Activated naive CD4-positive, alpha-beta T cell treated with anti-CD3 and anti-CD28 coated beads, Interleukin-2, amount 50 U/mL, for 16 hours (primary cell): ENCODE measurements at places on chromosomes 6 and 20.

DNA sequence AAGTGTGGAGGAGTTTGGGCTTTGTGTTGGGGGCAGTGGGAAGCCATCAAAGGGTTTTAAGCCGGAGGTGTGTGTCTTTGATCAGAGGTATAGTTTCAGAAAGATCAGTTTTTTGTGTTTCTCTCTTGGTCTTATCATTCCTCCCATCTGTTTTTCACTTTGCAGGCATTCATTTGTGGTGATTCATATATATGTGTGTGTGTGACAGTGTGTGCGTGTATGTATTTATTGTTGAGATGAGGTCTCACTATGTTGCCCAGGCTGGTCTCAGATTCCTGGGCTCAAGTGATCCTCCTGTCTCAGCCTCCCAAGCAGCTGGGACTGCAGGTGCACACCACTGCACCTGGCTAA is 11.1 kb upstream of the SERINC3 start:
- DNase-seq = peak; percentile 21

- no peak for DNase-seq
Observed at GRCh38 chr6:36829919-36830544, 9.2 kb downstream of the CPNE5 start.

GRCh38 chr6:44312901-44313788 is at the start of gene AARS2:
Gene AARS2 (minus strand): TSS chr6:44313347. CDS start chr6:44313323, 24 bp downstream.
- peak; percentile 93 for DNase-seq

DNA sequence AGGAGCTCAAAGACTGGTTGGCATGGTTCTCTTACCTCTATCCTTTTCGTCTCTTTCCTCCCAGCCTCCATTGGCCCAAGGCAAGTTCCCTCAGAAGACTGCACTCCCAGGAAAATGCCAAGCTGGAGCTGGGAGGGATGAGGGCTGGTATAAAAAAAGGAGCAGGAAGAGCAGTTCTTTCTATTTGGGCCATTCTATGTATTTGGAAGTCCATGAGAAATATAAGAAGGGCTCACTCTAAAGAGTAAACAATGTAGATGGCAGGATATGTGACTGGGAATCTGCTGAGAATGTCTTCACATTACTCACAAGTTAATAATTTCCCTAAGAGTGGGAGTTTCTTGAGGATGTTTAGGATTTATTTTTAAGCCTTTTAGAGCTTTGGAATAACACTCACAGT is 36.6 kb upstream of the ADTRP start:
- no peak for DNase-seq

DNA sequence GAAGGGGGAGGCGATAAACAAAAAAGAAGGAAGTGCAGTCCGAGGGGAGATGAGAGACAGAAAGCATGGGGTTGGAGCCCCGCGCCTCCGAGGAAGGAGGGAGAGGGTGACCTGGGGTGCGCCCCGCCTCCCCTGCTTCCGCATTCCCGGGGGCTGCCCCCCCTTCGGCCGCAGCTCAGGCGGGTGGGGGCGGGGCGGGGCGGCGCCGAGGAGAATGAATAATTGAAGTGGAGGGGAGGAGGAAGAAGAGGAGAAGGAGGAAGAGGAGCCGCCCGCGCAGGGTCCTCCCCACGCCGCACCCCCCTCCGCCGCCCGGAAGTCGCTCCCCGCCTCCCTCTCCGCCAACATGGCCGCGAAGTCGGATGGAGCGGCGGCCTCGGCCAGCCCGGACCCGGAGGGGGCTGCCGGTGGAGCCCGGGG is at the start of gene XKR7:
Gene XKR7, plus strand, starts transcription at position 322 of the 420 bp plus-strand sequence. Its CDS starts 25 bp downstream, at position 347.
- DNase-seq = peak; percentile 16

- no peak for DNase-seq
Observed at GRCh38 chr6:30102414-30102969, 10.4 kb downstream of the TRIM31 start.

GRCh38 chr20:1651268-1652058 is 6.1 kb downstream of the SIRPG start:
- no peak for DNase-seq

- no peak for DNase-seq
Observed at GRCh38 chr6:85641522-85641896, 1.2 kb downstream of the SYNCRIP start.

- DNase-seq = no peak
Observed at GRCh38 chr6:162190981-162191380, 536.6 kb downstream of the PRKN start.

DNA sequence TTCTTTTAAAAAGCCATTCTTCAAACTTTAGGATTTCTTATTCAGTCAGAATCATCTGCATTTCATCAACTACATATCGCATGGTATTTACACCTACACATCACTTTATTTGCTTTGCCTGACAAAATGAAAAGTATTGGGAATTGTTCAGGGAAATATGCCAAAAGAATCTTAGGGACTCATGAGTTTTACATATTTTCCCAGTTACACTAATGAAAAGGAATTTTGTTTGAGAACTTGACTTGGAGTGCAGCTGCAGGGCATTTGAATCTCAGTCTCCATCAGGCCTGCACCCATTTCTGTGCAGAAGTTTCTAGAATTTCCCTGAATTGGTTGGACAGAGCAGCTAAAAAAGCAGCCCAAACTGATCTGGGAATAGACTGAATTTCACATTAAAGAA is 65.3 kb downstream of the MTHFD1L start:
- no peak for DNase-seq

- no peak for DNase-seq
Observed at GRCh38 chr6:14630016-14630415, 512.4 kb downstream of the CD83 start.

DNA sequence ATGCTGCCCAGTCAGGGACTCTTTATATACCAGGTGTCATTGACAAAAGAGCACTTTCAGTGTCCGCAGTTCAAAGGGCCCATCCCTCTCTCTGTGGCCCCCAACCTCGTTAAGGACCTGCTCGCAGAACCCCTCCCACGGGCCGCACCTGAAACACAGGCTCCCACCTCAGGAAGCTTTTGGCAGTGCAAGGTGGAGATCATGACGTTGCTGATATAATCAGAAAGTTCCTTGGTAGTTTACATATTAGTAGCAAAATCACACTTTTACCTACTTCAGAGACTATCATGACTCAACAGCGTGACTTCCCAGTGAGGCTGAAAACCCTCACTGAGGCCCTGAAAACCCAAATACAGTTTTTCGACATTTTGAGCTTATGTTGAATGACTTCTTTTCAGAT is 4.1 kb downstream of the TTLL2 start:
- no peak for DNase-seq

DNA sequence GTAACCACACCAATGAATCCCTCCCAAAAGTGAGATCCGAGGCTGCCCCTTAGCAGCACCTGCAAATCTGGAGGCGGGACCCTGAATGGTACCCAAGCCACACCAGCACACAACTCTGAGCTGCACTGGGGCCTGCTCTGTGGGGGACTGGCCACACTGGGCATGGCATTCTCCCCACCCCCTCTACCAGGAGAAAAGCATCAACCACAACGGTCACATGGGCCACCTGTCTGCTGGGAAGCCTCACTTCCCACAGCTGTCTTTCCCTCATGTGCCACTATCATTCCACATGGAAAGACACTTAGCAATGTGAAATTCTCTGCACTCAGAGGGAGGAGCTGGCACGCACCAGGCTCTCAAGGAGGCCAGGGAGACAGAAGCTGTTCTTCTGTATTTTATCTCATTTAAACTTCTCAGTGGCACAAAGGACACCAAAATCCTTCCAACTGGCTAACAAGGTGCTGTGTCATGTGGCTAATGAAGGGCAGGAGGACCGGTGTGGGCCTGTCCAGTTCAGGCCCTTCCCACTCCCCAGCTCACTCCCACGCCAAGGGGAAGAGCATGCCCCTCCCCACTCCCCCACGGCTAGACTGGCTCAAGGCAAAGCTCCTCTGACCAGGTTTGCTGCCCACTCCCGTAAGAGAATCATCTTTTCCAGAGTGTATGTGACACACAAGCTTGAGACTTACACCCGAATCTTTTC is 19.0 kb downstream of the YTHDF1 start:
- no peak for DNase-seq

DNA sequence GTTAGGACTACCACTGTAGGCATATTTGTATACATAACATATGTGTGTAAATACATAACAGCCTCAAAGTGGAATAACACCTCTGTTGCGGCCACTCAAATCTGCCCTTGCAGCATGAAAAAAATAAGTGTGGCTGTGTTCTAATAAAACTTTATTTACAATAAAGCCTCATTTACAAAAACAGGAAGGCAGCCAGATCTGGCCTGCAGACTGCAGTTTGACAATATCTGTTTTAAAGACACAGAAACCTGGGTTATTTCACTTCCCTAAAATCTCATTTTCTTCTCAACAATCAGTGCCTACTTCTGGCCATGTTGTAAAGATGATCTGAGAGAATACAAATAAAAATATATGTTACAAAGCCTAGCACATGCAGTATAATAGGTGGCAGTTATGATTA is 53.9 kb upstream of the SCML4 start:
- no peak for DNase-seq
